GF-D8 (cell line): ENCODE measurements at places on chromosomes 6 and 20.

DNA sequence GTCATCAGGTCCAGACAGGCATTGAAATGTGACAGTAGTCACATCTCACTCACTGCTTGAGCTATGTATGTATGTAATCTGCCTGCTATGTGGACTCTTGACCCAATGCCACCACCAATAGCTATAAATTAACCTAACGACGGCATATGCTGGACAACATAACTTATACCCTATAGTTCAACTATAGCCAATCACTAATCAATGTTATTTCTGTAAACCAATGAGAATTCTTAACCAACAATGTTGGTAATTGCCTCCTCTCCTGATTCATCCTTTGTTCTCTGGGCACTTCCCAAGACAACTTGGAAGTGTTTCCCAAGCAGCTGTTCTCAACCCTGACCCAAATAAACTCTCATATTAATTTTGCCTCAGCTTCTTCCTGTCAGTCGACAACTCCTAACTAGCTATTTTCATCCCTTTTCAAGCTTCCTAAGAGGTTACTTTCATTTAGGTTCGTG is 24.1 kb upstream of the SERPINB1 start:
- DNase-seq, result no peak

DNA sequence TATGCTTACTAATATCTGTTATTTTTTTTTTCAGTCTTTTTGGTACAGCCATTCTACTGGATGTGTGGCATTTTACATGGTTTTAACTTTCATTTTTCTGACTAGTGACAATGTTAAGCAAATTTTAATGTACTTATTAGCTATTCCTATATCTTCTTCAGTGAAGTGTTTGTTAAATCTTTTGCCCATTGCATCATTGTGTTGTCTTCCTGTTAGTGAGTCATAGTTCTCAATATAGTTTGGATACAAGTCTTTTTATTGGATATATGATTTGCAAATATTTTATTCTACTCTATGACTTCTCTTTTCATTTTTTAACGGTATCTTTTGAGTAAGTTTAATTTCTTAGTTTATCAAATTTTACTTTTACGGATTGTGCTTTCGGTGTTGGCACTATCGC is 519.4 kb downstream of the CDKAL1 start:
- no peak for DNase-seq

DNA sequence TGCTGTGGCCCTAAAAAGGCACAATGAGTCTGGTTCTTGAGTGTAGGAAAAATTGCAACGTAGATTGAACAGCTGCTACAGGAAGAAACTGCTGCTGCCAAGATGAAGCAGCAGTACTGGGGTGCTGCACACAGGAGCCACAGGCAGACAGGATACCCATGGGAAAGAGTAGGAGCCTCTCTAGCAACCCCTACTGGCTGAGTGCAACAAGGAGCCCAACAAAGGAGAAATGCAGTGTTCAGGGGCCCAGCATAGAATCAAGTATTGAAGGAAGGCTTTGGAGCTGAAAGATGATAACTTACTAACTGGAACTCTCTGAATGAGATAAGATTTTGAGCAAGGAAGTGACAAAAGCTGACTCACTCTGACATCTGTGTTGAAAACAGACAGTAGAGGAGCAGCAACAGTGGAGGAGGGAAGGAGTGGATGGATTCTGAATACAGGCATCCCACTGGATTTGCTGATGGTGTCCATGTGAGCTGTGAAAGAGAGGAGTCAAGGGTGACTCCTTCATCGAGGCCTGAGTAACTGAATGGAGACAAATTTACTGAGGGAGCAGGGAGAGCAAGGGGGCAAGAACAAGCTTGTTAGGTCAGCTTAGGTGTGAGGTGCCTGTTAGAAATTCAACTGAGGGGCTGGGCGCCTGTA is 534.7 kb upstream of the JARID2 start:
- DNase-seq, result peak; percentile 82

GRCh38 chr20:62602550-62602949 is 39.8 kb upstream of the SLCO4A1 start:
- DNase-seq, result peak; percentile 94

DNA sequence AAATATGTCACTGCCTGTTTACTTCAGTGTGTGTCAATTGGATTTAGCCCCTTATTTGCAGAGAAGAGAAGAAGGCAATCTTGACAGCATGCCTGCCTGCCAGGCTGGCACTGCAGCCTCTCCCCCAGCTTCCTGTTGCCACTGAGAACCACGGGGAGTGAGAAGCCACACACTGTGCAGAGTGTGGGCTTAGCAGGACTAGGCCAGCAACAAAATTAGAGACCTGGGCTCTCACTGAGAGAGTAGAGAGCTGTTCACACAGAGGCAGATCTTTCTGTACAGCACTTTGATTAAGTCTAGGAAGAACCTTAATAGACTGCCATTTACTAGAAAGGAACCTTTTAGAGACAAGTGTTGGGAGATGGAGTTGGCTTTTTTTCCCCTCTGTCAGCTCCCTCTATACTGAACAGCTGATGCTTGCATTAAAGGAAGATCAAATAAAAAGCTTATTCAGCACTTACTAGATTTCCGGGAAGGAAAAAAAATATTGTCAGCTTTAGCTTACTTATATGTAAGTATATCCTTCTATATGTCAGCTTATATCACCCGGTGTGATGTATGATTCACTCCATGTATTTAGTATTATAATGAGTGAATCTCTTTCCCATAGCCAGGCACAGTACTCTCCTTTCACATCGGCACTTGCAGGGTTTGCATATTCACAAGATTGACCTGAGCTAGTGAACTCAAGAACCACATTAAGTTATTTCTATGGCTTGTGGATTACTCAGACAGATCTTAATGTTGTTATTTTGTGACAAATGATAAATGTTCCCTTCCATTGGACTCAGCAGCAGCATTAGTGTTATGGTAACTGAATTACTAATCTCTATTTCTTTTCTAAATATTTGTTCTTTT is 851.0 kb upstream of the EPHA7 start:
- no peak for DNase-seq

GRCh38 chr20:19828232-19828631 is 70.2 kb downstream of the RIN2 start:
- peak; percentile 2 for DNase-seq

- DNase-seq, result no peak
Measured at GRCh38 chr6:140893432-140893831, 1239.3 kb upstream of the GJE1 start.

GRCh38 chr20:7333841-7334240 is 566.4 kb downstream of the BMP2 start:
- DNase-seq, result no peak

DNA sequence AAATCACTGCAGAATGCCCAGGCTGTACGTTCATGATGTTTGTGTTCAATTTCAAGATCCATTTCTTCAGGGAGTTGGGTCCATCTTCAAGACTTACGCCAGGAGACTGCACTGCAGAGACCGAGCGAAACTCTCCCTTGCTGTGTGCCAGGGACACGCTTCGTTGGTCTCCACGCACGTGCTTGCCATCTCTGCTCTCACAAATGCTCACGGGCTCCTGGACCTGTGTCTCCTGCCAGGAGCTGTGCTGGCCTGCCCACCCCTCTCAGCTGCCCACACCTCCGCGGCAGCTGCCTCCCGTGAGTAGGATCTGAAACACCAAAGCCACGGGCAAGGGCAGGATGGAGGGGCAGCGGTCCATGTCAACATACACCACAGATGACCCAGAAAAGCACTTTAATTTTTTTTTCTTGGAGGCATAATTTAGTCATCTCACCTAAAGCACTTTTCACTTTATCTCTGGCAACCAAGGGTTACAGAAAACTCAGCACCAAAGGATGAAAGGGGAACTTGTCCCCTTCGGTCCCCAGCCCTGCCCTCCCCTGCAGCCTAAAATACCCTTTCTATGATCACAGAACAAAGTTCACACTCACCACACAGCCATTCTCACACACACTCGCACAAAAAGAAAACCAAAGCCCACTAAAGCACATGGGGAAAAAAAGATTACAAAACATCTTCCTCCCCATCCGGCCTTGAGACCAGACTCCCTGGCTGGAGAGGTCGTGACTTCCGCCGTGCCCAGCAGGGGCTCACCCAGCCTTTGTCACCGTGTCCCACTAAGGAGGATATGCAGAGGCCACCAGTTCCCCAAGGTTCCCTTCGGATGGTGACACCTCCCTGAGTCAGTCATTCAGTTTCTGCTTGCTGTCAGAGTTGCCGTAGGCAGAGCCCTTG is 137.9 kb downstream of the AGPAT4 start:
- DNase-seq, result no peak

DNA sequence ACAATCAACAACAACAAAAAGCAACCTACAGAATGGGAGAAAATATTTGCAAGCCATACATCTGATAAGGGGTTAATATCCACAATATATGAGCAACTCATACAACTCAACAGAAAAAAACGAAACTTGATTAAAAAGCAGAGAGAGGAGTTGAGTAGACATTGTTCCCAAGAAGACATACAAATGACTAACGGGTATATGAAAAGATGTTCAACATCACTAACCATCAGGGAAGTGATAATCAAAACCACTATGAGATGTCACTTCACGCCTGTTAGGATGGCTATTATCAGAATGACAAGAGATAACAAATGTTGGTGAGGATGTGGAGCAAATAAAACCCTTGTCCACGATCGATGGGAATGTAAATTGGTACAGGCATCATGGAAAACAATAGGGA is 145.9 kb downstream of the NRN1 start:
- DNase-seq, result no peak

- no peak for DNase-seq
Measured at GRCh38 chr6:124694139-124694705, 268.0 kb upstream of the RNF217 start.

- DNase-seq, result no peak
Measured at GRCh38 chr20:20413810-20414281, 45.9 kb downstream of the INSM1 start.

DNA sequence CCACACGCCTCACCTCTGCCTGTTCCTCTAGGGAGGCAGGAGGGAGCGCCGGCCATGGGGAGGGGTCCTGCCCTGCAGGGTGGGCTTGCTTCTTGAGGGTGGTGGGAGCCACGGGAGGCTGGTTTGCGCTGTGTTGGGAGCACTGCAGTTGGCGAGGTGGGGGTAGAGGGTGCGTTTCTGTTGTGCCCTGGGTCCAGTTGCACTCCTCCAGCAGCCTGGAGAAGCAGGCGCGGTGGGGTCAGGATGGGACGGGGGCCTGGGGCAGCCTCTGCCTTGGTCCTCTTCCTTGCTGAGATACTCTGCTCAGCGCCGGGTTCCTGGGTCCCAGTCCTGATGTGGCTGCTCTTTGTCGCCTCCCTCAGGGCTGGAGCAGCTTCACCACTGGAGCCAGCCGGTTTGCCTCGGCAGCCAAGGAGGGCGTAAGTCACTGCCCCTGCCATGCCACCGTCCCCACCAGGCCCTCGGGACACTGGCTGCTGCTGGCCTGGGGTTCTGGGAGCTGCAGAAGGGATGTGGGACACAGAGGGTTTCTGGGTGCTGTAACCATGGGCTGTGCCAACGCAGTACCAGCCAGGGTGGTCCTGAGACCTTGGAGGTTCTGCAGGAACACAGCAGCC is 8.4 kb downstream of the ARFGAP1 start:
- DNase-seq, result no peak

DNA sequence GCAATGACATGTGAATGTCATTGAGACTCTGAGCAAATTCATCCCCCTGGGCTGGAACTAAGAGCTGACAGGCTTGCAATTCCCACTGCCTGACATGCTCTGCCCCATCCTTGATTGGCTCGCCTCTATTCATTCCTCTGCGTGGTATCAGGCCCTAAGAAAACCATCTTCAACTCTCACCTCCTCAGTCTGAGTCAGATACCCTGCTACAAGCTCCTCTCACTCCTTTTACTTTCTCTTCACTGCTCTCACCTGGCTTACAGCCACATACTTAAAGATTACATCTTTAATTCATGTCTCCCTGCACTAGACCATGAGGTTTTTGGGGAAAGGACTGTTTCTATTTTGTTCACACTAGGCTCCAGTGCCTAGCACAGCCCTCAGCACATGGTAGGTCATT is 131.6 kb downstream of the KIF6 start:
- DNase-seq, result no peak
